Adipocyte (in vitro differentiated cells): ENCODE measurements at places on chromosomes 3 and 15.

GRCh38 chr3:66507423-66508260, 6.8 kb upstream of the LRIG1 start:
- no peak for DNase-seq

DNA sequence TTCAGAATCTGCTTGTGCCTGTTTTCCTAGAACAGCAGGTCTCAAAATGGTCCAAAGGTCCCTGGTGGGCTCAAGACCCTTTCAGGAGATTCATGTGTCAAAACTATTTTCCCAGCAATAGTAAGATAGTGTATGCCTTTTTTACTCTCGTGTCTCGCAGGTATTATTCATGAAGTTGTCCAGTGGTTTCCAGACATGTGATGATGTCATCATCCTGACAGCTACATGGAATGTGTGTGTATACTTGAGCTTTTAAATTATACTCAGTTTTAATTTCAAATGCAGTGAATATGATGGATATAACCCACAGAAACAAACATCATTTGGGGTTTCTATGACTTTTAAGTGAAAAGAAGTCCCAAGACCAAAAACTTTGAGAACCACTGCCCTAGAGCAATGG, 288.6 kb downstream of the NTRK3 start:
- DNase-seq: no peak

DNA sequence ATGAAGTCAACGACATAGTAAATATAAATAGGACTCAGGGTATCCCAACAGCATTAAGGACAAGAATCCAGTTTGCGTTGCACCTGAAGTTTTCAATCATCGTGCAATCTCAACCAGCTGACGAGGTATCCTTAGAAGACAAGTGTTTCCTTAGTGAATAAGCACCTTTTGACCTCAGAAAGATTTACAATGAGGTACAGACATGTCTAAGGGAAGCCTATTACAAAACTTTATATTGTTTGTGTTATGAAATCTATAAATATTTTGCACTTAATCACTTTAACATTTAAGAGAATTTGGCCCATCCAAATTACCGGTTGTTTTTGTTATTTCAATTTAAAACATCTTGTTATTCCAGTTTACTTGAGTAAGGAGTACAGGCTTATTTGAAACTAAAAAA, 64.9 kb upstream of the PRICKLE2 start:
- DNase-seq: no peak

DNA sequence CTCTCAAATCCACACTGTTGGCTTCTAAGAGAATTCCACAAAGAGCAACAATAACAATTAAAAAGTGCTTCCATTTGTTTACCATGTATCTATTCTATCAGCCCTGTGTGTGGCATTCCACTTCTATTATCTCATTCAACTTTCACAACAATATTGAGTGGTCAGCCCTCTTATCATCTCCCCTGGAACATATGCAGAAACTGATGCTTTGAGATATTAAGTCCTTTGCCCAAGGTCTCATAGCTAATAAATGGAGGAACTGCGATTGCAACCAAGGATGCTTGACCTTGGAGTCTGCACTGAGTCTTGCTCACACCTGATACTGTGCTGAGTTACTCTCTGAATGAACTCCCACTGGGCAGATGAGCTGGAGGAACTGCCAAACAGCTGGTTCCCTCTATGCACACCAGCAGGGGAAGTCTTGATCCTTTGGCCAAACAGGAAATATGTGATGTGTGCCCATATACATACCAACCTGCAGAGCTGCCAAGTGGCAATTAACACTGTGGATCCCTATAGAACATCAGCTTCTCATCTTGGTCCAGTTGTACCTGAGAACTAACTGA, 144.7 kb upstream of the WNT5A start:
- DNase-seq: no peak

- DNase-seq: no peak
Observed at GRCh38 chr15:45866616-45867015, 231.8 kb downstream of the SQOR start.

- DNase-seq: no peak
Observed at GRCh38 chr3:178840586-178840985, 231.0 kb downstream of the ZMAT3 start.

- DNase-seq: peak; percentile 60
Observed at GRCh38 chr3:152376351-152377183, 107.8 kb downstream of the MBNL1 start.

DNA sequence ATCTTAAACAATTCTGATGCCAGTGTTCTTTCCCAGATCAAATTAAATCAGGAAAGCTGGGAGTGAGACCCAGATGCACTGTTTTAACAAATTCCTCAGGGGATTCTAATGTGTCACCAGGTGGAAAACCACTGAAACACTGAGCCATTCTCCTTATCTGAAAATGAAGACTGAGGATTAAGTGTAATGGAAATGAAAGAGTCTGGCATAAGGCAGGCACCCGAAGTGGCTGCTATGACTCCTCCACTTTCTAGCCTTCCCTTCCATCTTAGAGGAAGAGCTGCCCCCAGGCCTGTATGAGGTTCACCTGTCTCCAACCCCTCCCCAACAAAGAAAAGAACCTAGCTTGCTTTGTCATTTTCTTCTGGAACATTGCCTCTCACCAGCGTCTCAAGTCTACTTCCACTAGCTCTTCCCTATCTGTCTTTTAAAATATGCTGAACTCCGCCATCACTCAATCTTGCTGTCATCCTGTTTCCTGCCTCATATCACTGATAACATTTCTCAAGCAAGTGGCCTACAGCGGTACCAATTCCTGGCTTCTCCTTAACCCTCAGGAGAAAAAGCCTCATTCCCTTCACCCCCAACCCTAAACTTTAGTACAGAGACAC, 13.7 kb upstream of the ABHD2 start:
- no peak for DNase-seq

DNA sequence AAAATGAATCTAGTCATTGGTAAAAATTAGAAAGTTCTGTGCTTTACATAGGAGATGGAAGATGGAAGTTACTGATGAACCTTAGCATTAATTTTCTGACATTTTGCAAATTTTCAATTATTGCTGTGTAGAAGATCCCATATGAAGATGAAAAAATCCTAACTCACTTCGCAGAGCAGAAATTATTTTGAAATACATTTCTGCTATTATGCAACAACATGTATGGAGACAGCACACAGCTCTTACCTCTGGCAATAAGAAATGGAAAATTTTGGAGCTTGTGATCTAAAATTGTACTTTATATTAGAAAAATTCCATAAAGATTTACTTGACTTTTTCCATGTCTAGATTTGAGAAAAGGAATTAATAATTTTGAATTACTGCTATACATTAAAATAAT, 177.9 kb downstream of the WDR72 start:
- no peak for DNase-seq

GRCh38 chr3:71863563-71864190, 78.7 kb upstream of the PROK2 start:
- no peak for DNase-seq

DNA sequence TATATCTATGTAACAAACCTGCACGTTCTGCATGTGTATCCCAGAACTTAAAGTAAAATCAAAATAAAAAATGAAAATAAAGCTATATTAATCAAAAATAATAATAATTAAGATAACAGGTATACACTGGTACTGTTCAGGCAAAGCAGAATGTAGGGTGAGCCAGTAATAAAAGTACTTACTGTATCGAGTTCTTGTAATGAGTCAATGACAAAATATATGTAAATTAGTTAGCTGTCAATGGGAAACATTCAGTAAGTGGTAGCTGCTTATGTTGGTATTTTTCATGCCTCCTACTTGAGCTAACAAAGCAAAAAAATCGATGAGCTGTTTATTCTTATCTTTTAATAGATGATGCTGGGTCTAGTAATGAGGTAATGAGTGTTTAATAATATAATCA, 93.2 kb downstream of the GBE1 start:
- no peak for DNase-seq

- DNase-seq: peak; percentile 3
Observed at GRCh38 chr3:102237838-102238237, 197.0 kb upstream of the ZPLD1 start.

GRCh38 chr3:121619691-121620090, 26.5 kb downstream of the FBXO40 start:
- peak; percentile 18 for DNase-seq

- DNase-seq: no peak
Observed at GRCh38 chr15:83699028-83699427, 45.1 kb downstream of the ADAMTSL3 start.

DNA sequence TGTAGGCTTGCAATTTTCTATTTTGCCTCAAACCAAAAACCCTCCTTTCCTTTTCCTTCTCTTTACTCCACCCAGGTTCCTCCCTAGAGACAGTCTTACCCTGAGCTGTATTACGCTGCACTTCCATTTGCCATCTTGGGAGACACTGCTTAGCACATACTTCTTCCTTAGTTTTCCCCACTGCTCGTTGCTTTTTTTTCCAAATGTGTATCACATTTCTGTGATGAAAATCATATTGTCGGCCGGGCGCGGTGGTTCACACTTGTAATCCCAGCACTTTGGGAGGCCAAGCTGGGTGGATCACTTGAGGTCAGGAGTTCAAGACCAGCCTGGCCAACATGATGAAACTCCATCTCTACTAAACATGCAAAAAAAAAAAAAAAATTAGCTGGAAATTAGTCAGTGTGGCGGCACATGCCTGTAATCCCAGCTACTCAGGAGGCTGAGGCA, 29.5 kb downstream of the POPDC2 start:
- DNase-seq: no peak

GRCh38 chr3:174153871-174154270, 705.3 kb upstream of the NAALADL2 start:
- peak; percentile 21 for DNase-seq

DNA sequence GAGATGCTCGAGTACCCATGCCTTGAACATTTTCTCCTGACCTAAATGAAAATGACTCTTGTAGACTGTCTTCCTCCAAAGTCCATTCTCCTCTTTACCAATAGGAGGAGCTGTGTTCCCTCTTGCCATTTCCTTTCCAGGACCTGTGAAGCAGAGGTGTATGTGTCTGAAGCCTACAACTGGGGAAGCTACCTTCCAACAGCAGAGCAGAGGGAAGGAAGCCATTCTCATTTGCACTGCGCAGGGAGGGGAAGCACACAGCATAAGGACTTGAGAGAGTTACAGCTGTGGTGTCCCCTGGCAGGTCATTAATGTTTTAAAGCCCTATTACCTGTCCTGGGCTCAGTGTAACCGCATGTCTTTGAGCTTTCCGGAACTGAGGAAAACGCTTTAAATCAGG, 38.7 kb downstream of the HSPBAP1 start:
- peak; percentile 17 for DNase-seq

DNA sequence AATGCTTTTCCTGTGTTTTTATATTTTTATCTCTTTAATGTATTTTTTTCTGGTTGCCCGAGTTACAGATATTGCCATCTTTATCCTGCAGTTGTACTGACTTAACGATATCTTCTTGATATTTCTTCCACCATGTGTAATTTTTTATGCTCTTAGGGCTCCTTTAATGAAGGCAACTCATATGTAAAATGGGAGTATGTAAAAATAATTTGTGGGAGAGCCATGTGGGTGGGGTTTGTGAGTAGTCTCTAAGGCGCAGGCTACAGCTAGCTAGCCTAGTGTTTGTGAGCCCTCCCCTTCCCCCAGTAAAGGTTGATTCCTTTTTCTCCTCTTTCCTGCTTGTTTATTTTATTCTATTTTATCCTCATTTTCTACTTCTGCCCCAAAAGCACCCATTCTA, 38.1 kb downstream of the UBE2E1 start:
- no peak for DNase-seq

DNA sequence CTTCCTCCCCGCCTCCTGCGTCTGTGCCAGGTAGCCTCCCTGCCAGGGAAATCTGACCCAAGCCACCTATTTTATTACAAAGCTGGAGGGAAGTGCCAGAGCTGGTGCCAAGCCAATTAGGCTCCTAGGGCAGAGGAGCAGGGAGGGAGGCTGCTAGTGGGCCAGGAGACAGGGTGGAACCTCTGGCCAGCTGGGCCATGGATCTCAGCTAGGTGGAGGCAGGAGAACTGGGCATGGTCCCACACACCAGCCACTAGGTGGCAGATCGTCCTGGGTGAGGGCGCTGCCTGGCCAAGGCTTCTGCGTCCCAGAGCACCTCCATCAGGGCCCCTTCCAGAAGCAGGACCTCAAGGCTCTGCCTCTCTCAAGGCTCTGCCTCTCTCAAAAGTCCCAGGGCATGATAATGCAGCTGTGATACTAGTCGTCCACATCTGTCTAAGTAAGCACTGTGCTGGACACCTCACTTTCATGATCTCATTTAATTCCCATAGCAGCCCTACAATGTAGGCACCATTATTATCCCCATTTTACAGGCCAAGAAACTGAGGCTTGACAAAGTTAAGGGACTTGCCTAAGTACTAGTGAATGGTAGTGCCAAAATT, 4.5 kb upstream of the RFT1 start:
- DNase-seq: peak; percentile 83

DNA sequence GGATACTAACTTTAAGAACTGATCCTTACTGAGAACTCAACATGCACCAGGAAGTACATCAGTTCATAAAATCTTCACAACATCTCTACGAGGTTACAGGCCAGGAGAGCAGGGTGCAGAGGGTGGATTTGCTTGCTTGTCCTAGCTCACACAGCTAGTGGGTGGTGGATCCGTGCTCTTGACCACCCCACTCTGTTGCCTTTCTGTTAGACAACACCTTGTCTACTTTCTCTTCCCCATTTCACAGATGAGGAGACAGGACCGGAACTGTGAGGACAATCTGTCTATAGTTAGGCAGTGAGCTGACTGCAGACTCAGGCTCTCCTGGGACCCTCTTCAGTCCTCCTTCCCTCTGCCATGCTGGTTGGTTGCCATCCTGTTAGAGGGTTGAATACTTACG, 221.7 kb upstream of the TLE3 start:
- DNase-seq: no peak

GRCh38 chr15:60830479-60830878, 351.5 kb upstream of the ICE2 start:
- peak; percentile 82 for DNase-seq

DNA sequence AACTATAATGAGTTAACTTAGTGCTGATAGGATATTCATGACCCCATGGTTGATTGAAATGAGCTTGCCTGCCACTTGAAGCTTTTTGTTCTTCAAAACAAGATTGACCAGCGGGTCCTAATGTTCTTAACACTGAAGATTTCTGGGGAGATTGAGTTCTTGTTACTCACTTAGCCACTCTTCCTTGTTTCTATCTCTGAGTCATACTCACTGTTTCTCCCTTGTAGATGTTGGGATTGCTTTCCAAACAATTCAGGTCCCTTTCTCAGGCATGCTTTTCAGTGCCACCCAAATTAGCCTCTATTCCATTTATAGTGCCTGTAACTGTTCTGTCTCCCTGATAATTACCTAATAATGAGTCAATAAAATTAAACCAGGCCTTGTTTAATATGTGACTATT, 517.0 kb downstream of the SQOR start:
- DNase-seq: no peak

GRCh38 chr15:48868023-48868422, 9.9 kb upstream of the EID1 start:
- peak; percentile 45 for DNase-seq

GRCh38 chr3:52891164-52891563, 6.2 kb downstream of the STIMATE start:
- DNase-seq: no peak

DNA sequence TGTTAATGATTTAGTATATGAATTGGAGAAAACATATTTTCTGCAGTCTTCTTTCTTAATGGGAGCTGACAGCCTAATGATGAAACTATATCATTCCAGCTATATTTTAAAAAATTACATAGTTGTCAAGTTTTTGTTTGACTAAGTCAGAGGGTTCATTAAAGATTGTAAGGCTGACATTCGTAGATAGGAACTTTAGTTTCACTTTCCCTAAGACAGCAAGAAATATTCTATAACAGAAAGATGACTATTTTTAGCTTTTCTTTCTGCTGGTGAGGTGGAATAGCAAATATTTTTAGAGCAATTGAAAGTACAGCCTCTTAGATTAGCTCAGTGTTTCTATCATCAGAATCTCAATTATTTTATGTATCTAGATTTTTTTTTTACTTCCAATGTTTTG, 60.2 kb downstream of the PIAS1 start:
- peak; percentile 74 for DNase-seq
